CD4-positive, CD25-positive, alpha-beta regulatory T cell (primary cell): ENCODE measurements at places on chromosomes 2 and 18. TPM values are rescaled to one million over a fixed set of nuclear protein-coding genes. Genes with fewer than 3 reads are reported as not detected.

DNA sequence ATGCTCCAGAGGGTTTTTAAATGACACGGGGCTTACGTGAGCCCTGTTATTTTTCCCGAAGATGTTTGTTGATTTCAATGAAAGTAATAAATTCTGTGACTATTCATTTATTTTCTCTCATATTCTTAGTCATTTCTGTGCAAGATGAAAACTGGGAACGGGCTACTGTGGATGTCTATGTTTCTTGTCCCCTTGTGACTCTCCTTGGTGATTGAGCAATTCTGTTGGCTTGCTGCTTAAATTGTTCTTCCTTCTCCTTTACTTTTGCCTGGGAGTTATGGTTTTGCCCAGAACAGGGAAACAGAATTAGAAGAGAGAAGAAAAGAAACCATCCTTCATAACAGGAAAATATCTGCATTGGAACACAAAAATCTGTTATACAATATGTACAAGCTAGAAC lies 508.2 kb upstream of the DSEL start:
- H3K4me3 ChIP-seq: no peak overlapping the region
- no peak overlapping the region for H3K27ac ChIP-seq
- DNase-seq: no peak
- no peaks in the 10 kb centered on the region for H3K4me1 ChIP-seq

DTNA gene
- not detected for total RNA-seq

- H3K36me3 ChIP-seq: no peaks in the 10 kb centered on the region
- peak overlapping the region; percentile 87 for H3K27ac ChIP-seq
- H3K4me1 ChIP-seq: peaks cover 38% of the 10 kb centered on the region
- H3K4me3 ChIP-seq: peak overlapping the region; percentile 87
Measured at GRCh38 chr2:64607381-64608304, 46.1 kb downstream of the SERTAD2 start.

GRCh38 chr18:49447810-49448745 lies 12.4 kb downstream of the DYM start:
- H3K27me3 ChIP-seq: no peaks in the 10 kb centered on the region
- DNase-seq: peak; percentile 39
- no peaks in the 10 kb centered on the region for H3K4me1 ChIP-seq
- H3K27ac ChIP-seq: no peak overlapping the region
- H3K36me3 ChIP-seq: peaks cover 2% of the 10 kb centered on the region
- H3K4me3 ChIP-seq: no peak overlapping the region

- peaks cover 2% of the 10 kb centered on the region for H3K27me3 ChIP-seq
- no peaks in the 10 kb centered on the region for H3K4me1 ChIP-seq
- H3K36me3 ChIP-seq: no peaks in the 10 kb centered on the region
- no peak overlapping the region for H3K27ac ChIP-seq
- DNase-seq: no peak
- H3K4me3 ChIP-seq: no peak overlapping the region
Measured at GRCh38 chr2:195331129-195331528, 325.9 kb upstream of the SLC39A10 start.

DSC3 gene
- not detected for total RNA-seq

GPR35 gene
- total RNA-seq: 11.0 TPM

GRCh38 chr18:3693410-3693809 lies 243.4 kb downstream of the TGIF1 start:
- H3K27me3 ChIP-seq: no peaks in the 10 kb centered on the region
- no peaks in the 10 kb centered on the region for H3K36me3 ChIP-seq
- H3K4me1 ChIP-seq: no peaks in the 10 kb centered on the region
- H3K27ac ChIP-seq: no peak overlapping the region
